ENCODE measurements at places on chromosomes 11 and 22.

- no peak for DNase-seq
Measured at GRCh38 chr11:34226210-34226609, 120.8 kb downstream of the NAT10 start.

- no peak for DNase-seq
Measured at GRCh38 chr11:100761841-100762240, 74.8 kb downstream of the ARHGAP42 start.

DNA sequence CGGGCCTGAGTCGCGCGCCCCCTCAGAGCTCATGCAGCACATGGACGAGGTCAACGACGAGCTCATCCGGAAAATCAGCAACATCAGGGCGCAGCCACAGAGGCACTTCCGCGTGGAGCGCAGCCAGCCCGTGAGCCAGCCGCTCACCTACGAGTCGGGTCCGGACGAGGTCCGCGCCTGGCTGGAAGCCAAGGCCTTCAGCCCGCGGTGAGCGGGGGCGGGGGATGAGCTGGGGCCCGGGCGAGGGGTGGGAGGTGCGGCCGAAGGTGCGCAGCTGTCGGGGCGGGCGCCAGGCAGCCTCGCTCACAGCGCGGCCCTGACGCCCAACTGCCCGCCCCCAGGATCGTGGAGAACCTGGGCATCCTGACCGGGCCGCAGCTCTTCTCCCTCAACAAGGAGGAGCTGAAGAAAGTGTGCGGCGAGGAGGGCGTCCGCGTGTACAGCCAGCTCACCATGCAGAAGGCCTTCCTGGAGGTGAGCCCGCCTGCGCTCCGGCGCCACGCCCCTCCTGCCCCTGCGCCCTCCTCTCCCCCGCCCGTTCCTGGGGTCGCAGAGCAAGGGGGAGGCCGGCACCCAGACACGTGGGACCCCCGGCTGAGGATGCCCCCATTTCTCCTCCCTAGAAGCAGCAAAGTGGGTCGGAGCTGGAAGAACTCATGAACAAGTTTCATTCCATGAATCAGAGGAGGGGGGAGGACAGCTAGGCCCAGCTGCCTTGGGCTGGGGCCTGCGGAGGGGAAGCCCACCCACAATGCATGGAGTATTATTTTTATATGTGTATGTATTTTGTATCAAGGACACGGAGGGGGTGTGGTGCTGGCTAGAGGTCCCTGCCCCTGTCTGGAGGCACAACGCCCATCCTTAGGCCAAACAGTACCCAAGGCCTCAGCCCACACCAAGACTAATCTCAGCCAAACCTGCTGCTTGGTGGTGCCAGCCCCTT, 20.5 kb downstream of the EPS8L2 start:
- DNase-seq, result peak; percentile 16

DNA sequence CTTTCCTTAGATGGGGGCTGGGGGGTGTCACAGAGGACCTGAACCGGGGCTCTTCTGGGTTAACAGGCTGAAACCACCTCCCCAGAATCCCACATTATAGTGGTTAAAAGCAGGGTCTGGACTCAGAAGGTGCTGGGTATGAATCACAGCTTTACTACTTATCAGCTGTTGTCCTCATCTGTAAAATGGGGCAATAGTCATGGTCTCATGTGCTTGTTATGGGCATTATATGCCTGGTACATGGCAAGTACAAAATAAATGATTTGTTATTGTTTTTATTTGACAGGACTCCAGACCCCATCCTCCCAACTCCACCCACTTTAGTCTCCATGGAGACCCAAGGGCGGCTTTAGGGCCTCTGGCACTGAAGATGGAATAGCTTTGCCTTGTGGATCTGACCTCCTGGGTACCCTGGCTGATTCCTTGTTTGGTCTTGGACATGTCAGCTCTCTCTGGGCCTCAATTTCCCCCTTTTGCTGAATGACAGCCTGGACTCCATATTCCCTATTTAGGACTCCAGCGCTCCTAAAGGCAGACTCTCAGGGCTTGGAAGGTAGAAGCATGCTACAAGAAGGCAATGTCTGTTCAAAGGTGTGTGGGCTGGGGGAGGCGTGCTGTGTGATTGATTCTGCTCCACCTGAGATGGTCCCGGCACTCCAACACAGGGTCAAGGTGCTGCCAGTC, 812 bp upstream of the SMTN start:
- peak; percentile 35 for DNase-seq

DNA sequence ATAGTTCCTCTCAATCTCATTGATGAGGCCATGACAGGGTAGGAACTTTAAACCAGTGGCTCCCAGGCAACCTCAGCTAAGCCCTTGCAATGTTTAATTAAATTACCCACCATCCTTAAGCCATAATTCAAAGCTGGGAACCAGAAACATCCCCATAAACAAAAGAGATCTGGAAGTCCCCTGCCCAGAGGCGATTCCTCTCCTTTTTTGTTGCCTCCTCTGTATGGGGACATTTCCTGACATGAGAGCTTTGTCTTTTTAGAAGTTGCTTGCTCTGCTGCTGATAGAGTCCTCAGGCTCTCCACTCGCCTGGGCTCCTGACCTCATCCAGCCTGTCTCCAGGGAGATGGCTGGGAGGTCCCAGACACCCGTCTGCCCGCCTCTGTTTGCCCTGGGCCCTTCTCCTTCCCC, 3.2 kb downstream of the DTX4 start:
- no peak for DNase-seq

DNA sequence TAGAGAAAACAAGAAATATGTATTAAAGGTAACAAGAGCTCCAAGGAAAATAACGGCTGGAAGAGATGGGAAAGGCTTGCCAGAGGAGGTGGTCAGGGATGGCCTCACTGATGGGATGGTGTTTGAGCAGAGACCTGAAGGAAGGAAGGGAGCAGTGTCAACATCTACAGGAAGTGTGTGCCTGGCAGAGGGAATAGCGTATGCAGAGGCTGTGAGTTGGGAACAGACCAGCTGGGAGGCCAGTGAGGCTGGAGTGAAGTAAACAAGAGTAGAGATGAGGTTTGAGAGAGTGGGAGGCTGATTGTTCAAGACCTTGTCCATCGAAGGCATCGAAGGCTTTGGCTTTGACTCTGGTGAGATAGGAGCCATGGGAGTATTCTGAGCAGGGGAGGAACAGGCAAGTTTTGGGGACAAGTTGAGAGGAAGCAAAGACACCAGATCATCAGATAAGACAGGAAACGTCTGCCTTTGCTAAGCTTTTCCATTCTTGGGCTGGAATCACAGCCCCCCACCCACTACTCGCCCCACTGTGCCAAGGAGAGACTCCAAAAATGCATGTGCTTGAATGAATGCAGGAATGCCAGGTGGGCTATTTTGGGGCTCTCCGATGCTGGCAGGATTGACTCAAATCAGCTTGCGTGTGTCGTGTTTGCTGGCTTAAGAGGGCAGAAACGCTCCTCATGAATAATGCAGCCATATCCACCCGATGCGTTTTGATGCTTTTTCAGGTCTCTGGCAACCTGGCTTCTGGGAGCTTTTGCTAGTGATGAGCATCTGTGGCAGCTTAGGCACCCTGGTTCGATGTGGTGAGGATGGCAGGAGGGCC, 7.2 kb downstream of the SGSM1 start:
- DNase-seq, result no peak

DNA sequence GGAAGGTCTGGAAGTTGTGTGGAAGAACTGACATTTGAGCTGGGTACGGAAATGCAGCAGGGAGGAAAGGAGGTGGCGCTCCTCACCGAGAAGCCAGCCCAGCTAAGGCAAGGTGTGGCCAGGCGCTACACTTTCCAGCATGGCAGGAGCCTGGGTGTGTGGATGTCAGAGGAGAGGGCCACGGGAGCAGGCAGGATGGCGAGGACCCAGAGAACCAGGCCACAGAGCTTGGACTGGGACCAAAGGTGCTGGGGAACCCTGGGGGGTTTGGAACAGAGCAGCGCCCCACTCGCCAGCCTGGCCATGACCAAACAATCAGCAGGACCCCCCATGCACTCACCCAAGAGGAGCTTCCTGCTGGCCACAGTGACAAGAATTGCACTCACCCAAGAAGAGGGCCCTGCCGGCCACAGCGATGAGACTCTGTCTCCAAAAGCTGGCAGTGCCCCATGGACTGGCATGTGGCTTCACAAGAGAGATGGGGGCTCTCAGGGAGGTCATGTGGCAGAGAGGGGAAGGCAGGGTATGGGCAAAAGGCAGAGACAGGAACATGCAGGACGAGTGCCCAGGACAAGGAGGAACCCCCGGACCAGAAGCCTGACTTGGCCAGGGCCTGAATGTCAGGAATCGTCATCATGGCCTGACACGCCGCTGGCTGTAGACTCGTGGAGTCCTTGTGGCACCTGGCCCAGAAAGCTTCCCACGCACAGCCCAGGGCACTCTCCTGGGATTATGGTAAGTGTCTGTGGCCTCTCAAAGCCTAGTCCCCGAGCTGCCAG, 45.4 kb downstream of the IGF2 start:
- peak; percentile 19 for DNase-seq

- no peak for DNase-seq
Measured at GRCh38 chr11:11430431-11430830, 77.4 kb upstream of the CSNK2A3 start.

DNA sequence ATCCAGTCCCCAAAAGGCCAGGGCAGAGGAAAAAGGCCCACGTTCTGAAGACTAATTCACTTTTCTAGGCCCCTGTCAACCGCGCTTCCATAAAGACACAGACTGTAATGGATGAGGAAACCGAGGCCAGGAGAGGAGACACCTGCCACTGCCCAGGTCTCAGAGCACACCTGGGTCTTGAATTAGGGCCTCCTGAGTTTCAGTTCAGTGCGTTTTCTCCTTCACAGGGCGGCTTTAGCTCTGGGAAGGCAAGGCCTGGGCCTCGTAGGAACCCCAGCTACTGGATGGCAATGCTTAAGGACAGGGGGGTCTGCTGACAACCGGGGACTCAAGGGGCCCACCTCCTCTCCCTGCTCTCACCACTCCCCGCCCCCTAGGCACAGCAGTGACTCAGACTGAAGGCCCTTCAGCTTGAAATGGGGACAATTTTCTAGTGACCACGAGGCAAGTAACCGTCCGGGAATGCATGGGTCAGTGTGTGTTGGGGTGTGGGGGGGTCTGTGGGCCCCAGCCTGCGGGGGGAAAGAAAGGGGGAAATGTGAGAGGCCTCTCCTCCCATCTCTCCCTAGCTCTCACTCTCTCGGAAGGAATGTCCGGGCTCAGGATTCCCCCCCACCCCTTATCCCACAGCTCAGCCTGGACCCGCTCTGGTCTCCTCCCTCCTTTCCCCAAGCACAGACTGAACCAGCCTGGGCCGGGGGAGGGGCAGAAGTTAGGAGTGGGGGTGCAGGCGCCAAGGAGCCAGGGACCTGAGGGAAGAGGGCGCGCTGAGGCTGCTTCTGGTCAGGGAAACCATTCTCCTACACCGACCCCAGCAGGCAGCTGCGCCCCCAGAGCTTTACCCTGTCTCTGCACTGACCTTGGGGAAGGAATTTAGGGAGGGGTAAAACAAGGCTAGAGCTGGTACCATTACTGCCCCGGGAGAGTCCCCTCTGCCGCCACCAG, 17.2 kb downstream of the CREB3L1 start:
- DNase-seq, result no peak

DNA sequence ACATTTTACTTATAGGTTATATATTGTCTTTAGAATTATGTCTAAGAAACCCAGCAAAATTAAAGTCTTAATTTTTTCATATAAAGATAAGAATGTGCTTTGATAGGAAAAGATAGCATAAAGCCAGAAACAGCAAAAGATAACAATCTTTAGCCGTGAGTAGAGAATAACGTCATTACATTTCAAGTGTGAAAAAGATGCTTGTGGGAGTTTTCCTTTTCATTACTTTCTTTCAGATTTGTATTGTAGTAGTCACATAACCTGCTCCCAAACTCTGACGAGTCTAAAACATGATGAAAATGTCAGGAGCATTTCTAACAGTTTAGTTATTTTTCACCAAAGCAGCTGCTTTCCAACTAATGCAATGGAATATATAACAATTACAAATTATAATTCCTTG, 31.3 kb downstream of the ARFGAP3 start:
- no peak for DNase-seq

DNA sequence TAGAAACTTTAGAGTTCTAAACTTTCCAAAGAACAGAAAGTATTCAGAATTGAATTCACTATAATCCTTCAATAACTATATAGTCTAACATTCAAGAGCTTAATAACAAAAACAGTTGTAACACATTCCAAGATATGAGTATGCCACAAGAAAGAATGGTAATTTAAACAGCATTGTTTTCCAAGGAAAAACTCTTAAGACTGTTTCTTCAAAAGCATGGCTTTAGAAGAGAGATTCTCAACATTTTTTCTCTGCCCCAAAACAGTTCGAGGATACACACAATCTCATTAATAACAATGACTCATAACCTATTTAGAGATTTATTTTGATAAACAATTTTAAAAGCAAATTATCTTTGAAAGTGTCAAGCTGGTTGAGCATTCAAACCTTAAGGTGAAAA, 16.7 kb upstream of the ARHGAP32 start:
- DNase-seq, result no peak

DNA sequence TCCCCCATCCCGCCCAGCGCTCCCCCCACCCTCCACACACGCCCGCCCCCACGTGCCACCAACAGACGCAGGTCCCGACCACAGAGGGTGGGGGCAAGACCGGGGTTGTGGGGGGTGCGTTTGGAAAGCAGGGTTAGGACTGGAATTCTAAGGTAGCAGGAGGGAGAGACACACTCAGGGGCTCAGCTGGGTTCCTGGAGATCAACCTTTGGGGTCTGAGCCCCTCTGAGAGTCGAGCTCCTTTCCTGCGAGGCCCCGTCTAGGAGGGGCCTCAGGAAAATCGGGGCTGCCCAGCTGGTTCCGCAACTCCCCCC, 429 bp downstream of the PGGHG start:
- no peak for DNase-seq

GRCh38 chr22:36208162-36208765, 6.7 kb upstream of the APOL4 start:
- DNase-seq, result no peak

DNA sequence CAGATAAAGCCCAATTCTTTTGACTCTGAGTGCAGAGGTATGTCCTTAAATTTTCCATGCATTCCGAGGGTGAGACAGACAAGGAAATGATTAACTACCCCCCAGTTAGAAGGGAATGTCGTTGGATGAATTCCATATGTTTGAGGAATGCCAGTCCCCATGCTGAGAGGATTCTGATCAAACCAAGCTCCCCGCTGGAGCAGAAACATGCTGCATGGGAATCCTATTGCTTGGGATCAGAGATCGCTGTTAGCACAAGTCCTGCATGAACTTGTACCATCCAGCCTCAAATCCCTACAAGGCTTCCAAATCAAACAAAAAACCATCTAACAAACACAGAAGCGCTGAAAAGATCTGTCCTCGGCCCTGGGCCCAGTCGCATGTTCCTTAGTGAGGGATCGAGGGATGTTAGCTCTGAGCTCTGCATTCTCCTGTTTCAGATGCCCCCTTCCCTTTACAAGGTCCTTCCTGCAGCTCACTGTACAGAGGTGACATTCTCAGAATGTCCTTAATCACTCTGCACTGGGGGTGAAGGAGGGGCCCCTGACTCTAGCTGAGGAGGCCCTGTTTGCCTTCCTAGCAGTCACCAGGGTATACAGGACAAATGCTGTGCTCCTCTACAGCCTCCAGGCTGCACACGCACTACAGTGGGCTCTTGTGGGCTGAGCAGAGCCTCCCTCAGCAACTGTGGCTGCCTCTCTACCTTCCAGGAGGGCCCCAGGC, 353.4 kb downstream of the TENM4 start:
- no peak for DNase-seq

Data from NCI-H1092 treated with DMSO at 0.1 percent for 48 hours (cell line).